ENCODE measurements at places on chromosomes 5 and 9.
A peak's percentile ranks its signal among the peaks of the same experiment; 100 is the strongest.

DNA sequence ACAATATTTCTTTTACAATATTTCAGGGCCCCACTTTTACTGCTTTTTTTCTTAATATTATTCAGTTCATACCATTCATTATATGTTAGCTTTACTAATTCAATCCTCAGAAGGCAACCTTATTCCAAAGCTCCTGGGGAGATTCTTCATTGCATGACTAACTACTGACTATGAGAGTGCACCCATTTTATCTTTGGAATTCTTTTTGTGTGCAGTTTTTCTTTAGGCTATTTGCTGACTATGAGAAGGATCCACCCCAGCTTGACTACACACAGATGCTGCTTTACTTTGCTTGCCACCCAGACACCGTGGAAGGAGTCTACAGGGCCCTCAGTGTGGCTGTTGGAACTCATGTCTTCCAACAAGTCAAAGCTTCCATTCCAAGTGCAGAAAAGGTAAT is 56.9 kb upstream of the IL7R start:
- no peak for DNase-seq

DNA sequence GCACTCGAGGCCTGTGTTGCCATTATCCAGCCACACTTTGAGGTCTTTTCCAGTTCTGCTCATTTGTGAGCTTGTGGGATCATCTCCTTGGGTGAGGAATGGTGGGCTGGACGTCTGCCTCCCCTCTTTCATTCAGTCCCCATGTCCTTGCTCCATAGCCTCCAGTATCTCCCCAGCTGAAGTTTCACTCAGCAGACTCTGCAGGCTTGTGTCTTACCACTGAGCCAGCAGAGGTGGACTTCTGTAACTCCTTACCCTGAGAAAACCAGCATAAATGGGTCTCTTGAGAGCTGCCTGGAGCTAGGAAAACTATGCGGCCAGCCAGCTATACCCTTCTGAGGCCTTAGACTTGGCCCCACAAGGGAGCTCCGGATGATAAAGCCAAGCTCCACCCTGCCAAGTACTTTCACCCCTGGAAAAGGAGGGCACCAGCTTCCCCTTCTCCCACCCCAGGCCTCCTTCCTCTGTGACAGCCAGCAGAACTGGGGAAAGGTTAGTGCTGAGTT is 12.2 kb downstream of the IRF1 start:
- no peak for DNase-seq

DNA sequence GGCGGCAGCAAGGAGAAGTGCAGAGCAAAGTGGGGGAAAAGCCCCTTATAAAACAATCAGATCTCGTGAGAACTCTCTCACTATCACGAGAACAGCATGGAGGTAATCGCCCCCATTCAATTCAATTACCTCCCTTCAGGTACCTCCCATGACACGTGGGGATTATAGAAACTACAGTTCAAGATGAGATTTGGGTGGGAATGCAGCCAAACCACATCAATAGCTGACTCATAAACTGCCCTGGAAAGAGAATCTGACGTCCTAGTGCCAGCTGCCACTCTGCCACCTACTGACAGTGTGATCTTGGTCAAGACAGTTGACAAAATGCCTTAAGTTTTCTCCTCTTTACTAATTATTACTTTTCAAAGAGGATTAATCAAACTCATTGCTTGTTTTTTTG is 128.3 kb downstream of the GPBP1 start:
- DNase-seq = peak; percentile 39

- DNase-seq = no peak
Observed at GRCh38 chr5:150625831-150626746, 14.4 kb upstream of the SYNPO start.

GRCh38 chr9:108473209-108474112 is 382.3 kb downstream of the ACTL7B start:
- DNase-seq = no peak

- no peak for DNase-seq
Observed at GRCh38 chr5:129046151-129046550, 48.4 kb upstream of the ISOC1 start.

- no peak for DNase-seq
Observed at GRCh38 chr5:114362197-114362976, 517 bp downstream of the KCNN2 start.

Data from activated CD8-positive, alpha-beta memory T cell treated with anti-CD3 and anti-CD28 coated beads, Interleukin-2, amount 50 U/mL, for 4 hours (primary cell).